ENCODE measurements at places on chromosomes 4 and X.

DNA sequence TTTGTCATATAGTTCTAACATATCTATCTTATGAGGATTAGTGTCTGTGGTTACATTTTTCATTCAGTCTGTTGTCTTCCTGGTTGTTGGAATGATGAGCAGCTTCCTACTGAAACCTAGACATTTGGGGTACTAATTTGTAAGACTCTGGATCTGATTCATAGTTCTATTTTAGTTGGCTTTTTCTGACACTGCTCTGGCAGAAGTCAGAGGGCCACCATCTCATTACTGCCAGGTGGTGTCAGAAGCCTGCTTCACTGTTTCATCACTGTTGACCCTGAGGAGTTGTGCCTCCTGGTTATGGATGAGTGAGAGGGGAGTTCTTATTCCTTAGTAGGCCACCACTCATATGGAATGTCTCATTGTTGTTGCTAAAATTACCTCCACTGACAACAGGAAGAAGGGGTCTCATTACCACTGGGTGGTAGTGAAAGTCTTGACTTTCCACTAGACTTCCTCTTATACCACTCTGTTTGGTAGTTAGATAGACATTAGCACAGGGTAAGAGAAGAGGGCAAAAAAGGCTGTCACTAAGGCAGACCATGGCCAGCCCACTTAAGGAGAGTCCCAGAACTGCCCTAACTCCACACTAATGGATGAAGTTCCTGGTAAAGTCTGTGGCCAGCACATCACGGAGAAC is 395.2 kb downstream of the SPOCK3 start:
- no peak for DNase-seq

- DNase-seq = no peak
These were observed 88.0 kb downstream of the ARSF start for GRCh38 chrX:3129256-3129655.

DNA sequence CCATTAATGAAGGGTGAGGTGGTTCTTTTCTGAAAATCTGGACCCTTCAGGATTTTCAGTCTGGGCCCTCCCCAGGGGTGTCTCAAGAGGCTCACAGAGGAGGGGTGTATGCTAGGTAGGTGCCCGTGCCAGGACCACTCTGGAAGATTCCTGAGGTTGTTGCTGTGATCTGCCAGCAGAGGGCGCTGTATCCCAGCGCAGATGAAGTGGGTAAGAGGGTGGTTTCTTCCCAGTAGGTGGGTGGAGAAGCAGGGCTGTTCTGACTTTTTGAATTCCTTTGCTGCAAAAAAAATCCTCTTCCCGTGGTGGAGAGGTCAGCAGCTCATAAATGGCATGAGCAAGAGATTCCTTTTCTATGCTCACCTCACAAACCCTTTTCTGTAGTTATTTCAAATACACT is 51.1 kb downstream of the SCML1 start:
- peak; percentile 8 for DNase-seq

GRCh38 chr4:109177096-109177810 is 125.2 kb downstream of the COL25A1 start:
- DNase-seq = no peak

DNA sequence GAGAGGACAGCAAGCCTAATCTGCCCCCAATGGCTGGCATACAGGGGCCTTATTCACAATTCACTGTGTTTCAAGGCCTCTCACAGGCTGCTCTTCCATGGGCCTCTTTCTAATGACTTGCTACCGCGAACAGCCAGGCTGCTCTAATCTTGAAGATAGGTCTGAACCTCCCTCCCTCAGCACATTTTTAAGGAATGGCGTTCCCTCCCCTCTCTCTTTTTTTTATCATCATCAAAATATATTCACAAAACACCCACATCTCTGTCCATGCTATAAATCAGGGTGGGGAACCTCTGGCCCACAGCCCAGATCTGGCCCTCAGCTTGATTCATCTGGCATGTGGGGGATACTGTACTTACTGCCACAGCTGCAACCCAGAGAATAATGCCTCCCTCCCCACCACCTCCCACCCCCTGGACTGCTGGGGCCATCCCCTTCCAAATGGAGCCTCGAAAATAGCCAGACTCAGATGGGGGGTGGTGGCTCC is 76.2 kb upstream of the PLAC1 start:
- DNase-seq = no peak

GRCh38 chr4:129978315-129978714 is 882.4 kb downstream of the C4orf33 start:
- DNase-seq = no peak

DNA sequence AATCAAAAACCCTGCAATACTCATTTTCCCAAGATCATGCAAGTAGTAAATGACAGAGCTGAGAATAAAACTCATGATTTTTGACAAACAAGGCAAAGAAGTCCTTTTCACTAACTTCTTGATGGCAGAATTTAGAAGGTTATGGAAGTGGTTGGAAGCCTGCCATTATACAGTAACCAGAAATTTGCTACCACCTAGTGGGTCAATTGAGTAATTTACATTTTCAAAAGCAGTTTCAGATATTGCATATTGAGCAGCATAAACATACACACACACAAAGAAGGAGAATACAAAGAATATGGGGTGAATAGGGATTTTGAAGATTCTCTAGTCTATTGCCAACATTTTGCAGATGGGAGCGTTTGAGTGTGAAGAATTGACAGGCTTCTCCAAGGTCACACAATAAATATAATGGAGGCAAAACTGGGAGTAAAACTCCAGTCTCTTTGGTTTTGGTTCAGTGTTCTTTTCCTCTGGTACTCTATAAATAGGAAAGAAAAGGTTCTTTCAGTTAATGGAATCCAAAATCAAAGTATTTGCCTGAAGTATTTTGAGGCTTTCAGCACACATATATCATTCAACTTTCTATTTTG is 70.2 kb downstream of the GC start:
- DNase-seq = no peak

Measured in activated CD4-positive, alpha-beta T cell treated with anti-CD3 and anti-CD28 coated beads, Interleukin-2, amount 50 U/mL, for 4 hours (primary cell).